Stimulated activated CD4-positive, alpha-beta T cell treated with anti-CD3 and anti-CD28 coated beads, Interleukin-4, amount 100 ng/mL, for 48 hours (primary cell): ENCODE measurements at places on chromosomes 11 and 22.

DNA sequence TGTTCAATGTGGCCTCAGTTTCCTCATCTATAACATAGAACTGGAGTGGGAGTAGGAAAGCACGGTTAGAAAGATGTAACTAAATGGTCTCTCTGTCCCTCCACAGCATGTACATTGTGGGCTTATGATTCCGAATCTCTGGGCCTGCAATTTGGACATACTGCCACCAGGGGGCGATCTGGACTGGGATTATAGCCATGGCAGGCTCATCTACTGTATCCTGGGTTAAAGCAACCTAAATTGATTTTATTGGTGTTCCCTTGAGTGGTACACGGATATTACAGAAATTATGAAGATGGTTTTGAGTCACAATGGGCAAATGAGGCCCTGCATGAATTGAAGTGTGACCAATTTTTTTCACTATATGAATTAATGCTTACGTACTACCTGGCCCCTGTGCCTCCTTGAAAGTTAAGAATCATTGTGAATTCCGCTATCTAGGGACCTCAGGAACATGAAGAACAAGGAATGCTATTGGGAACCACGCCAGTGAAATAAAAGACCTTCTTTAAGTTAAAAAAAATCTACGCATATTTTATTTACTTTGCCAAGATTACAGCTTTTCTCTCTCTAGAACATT is 32.9 kb downstream of the TST start:
- DNase-seq = peak; percentile 66

DNA sequence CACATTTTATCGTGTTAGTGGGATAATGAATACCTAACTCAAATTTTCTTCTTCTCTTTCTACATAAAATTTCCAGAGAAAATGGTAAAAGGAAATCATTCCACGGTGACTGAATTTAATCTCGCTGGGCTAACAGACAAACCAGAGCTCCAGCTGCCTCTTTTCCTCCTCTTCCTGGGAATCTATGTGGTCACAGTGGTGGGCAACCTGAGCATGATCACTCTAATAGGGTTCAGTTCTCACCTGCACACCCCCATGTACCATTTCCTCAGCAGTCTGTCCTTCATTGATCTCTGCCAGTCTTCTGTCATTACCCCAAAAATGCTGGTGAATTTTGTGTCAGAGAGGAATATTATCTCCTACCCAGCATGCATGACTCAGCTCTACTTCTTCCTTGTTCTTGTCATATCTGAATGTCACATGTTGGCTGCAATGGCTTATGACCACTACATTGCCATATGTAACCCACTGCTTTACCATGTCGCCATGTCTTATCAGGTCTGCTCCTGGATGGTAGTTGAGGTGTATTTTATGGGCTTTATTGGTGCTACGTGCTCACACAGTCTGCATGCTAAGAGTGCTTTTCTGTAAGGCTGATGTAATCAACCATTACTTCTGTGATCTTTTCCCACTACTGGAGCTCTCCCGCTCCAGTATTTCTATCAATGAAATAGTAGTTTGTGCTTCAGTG is 24.1 kb downstream of the OR10D3 start:
- DNase-seq = no peak

DNA sequence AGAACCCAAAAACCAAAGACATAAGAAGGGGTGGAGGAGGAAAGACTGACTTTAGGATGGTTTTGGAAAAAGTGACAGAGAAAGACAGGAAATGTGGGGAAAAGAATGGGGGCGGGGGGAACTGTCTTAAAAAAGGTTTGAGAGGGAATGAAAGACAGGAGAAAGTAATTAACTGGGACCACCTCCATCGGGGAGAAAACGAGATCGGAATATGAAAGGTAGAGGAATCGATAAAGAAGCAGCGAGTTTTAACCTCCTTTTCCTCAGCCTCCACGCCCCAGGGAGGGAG is 524 bp downstream of the MTMR2 start:
- no peak for DNase-seq

- no peak for DNase-seq
Observed at GRCh38 chr11:111978028-111978771, 41.1 kb downstream of the DIXDC1 start.

DNA sequence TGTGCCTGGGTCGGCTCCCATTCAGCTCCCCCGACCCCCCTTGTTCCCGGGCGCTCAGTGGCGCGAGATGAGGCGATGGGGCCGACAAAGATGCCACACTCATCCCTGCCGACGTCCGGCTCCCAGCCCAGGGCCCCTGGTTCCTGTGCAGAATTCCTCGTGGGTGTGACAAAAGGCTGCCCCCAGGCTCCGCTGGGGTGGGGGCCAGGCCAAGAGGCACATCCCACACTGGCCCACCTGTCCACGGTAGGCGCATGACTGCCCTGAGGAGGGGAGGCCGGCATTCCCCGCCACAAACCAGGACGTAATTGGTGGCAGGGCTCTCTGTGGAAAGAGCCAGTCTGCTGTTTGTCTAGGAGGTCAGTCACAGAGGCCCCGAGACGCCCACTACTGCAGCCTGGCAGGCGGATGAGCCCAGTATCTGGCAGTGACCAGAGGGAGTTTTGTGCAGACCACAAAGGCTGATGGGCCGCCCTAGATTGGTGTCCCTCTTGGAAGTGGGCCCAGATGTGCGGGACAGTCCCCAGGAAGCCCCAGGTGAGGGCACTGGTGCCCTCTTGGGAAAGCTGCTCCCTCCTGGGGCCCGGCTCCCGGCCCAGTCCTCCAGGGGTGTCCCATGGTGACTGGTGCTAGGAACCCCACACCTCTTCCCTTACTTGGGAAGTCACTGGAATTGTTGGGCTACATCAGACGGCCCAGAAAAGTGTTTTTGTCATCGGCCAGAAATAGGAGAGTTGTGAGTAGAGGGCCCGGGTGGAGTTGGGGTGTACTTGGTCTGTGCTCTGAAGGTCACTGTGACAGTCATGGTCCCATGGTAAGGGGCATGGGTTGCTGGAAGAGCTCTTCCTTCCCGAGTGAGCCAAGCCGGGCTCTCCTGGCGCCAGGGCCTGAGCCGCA is 5.8 kb downstream of the CCND1 start:
- DNase-seq = no peak

- no peak for DNase-seq
Observed at GRCh38 chr11:124075841-124076651, 34.9 kb upstream of the OR10G7 start.

- no peak for DNase-seq
Observed at GRCh38 chr11:64624883-64625481, 34.0 kb downstream of the SLC22A12 start.

GRCh38 chr11:820655-821511 is 2.2 kb downstream of the PNPLA2 start:
- no peak for DNase-seq

- no peak for DNase-seq
Observed at GRCh38 chr22:38740116-38740723, 15.6 kb downstream of the SUN2 start.

- no peak for DNase-seq
Observed at GRCh38 chr22:48523091-48523490, 1304.6 kb downstream of the BRD1 start.

GRCh38 chr11:111081021-111081511 is 164.5 kb upstream of the POU2AF2 start:
- DNase-seq = no peak

- no peak for DNase-seq
Observed at GRCh38 chr11:16296273-16296672, 60.1 kb downstream of the SOX6 start.

DNA sequence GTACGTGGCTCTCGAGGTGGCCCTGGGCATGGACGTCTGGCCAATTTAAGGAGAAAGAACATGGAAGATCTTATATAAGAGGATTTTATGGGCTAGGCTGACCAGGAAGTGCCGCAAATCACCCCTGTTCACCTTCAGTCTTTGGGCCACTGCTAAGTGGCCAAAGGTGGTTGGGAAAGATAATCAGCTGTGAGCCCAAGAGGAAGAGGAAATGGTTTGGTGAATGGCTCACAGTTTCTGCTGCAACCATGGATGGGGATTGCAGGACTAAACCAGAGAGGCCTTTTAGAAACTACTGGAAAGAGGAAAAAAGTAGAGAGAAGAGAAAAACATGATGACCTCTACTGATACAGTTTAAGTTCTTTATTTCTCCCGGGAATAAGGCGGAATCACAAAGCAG is 96.0 kb upstream of the ARHGAP20 start:
- no peak for DNase-seq

DNA sequence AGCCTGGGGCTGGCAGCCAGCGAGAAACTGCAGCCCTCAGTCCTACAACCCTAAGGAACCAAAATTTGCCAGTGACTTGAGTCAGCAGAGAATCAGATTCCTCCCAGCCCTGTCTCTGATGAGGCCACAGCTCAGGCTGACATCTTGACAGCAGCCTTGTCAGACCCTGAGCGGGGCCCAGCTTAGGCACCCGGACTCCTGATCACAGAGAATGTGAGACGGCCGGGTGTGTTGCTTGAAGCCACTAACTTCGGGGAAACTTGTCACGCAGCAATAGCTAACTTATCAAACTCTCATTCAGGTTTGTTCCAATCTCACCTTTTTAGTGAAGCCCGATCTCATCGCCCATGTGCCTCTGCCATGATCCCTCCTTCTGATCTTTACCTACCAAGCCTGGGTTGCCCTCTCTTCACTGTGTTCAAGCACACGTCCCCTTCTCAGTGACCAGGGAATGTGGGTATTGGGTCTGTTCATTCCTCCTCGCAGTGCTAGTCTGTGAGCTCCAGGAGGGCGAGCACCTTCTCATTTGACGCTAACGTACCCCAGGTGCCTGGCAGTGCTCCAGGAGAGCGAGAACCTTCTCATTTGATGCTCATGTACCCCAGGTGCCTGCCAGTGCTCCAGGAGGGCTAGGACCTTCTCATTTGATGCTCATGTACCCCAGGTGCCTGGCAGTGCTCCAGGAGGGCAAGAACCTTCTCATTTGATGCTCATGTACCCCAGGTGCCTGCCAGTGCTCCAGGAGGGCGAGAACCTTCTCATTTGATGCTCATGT is 280.7 kb downstream of the BRD1 start:
- no peak for DNase-seq

DNA sequence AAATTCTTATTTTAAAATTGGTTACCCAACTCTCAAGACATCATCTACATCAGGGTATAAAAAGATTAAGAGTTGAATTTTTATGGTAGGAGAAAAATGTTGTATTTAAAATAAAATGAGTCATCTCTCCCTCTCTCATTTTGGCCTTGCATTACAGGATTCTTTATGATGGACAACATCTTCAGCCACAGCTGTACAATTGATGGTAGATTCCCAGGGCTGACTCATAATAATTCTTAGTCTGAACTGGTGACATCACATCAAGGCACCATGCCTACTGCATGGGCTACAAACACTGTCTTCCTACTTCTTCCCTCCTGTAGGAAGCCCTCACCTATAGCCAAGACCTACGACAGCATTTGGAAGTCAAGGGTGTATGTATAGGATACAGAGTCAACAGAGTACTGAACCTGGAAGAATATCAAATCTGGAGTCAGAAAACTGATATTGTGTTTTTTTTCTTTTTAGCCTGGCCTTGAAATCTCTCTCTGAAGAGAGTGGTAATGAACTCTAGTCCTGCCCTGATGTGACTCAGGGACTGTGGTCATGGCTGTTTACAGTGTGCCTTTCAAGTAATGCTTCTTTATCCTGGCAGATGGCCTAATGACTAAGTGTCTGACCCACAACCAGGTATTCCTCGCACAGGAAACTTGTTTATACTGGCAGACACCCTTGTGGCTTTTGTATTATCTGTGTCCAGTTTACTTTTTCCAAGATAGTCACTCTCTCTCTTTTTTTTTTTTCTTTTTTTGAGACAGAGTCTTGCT is 32.5 kb downstream of the MRGPRX2 start:
- DNase-seq = no peak

DNA sequence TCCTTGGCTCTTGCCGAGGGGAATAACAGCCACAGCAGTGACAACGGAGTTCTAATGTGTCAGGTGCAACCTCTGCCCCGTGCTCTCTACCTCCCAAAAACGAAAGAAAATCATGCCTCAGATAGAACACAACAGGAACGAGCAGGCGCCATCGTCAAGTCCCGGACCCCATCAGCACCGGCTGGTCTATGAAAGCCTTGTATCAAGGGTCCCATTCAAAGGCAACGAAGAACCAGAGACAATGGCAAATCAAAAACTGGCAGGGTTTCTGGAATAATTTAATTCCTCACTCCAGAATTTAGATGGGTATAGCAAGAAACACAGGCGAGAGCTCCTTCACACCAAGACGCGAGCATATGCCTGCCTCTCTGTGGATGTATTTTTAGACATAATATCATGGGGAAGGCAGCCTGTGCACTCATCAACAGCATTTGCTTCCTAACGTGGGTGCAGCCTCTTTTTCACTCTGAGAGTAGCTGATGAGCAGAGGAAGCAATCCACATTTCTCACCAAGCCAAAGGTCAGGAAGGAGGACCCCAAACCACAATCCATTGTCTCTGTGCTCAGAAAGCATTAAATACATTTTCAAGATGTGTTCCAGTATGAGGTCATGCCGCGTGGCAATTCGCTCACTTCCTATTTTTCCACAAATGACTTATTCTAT is 193.4 kb upstream of the BLID start:
- no peak for DNase-seq

DNA sequence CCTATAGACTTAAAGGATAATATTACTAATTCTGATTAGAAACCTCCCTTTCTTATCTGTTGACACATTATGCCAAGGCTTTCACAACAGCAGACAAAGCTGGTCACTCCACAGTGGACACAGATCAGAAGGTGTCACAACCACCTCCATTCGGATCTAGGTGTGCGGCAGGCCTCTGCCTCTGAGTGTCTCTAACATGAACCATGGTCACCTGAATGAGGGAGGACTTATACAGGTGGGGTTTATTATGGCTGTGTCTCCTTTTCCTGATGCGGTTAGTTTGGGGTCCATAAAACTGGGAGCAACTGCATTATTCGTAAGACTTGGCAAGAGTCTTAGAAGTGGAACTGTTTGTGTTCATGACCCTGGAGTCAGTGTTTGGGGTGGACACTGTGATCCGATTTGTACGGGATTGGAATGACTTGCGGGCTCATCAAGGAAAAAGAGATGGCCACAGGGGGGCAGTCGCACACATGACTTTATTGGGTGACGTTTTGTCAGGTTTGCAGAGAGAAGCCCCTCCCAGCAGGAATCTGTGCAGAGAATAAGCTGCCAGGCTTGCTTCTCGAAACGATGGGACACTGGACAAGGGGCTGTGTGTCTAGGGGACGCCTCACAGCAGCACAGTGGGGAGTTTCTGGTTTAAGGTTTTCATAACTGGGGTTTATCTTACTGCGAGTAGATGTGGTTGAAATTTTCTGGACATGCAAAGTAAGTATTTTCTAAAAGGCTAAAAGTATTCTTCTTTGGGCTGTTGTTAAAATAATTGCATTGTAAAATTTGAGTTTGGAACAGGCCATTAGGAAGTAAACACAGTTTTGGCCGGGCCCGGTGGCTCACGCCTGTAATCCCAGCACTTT is 90.6 kb downstream of the GAB4 start:
- DNase-seq = peak; percentile 49

- DNase-seq = peak; percentile 3
Observed at GRCh38 chr11:107741044-107741823, 29.4 kb upstream of the SLN start.

- no peak for DNase-seq
Observed at GRCh38 chr11:13110929-13111812, 102.1 kb downstream of the RASSF10 start.

- no peak for DNase-seq
Observed at GRCh38 chr11:127143251-127143650, 142.7 kb upstream of the KIRREL3 start.
